Muscle of leg (tissue), 16 donors: ENCODE measurements at places on chromosomes 6 and 20. TPM values are rescaled to one million over a fixed set of nuclear protein-coding genes. Genes with fewer than 3 reads are reported as not detected.

Gene NFS1
- 14.1 TPM for total RNA-seq

Gene YWHAB
- total RNA-seq = 62.7 TPM

Gene CCN6
- total RNA-seq = 0.09 TPM

DNA sequence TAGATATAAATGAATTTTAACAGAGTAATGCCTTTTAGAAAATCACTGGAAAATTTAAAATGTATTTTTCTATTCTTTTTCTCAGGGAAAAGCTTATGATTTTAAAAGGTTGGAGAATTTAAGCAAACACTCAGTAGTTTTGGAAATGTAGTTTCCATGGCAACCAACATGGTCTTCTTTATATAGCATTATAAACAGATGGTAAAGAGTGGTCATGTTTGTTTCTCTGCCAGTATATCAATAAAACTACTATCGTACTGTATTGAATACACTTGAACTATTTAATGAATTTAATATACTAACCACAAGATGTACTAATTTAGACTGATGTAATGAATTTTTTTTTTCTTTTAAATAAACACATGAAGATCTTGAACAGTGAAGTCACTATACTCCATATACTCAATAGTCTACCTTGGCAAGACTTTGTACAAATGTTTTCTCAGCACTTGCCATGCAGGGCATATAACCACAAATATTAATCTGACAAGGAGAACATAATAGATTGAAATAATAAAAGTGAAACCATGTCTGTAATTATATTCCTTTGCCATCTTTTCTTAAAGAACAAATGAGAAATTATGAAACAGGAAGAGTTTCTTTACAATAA lies 105.5 kb downstream of the PDSS2 start:
- H3K4me1 ChIP-seq = peaks cover 2% of the 10 kb centered on the region
- no peaks in the 10 kb centered on the region for H3K36me3 ChIP-seq
- no peak overlapping the region for H3K4me3 ChIP-seq
- no peak overlapping the region for H3K27ac ChIP-seq
- DNase-seq = peak; percentile 83
- H3K27me3 ChIP-seq = no peaks in the 10 kb centered on the region

DNA sequence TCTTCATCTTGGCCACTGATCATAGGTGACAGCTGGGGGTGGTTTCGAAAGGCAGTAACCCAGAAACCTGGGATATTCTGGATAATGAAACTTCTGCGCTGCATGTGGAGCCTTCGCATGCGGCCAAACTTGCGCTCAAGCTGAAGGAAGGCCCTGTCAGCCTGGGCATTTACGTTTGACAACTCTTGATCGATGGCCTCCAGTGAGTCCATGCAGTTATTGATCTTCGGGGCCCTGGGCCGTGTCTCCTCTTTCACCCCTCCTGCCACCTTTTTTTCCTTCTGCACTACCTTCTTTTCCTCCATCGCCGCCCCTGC lies 729 bp downstream of the TSPYL4 start:
- H3K4me3 ChIP-seq = peak overlapping the region; percentile 81
- H3K27ac ChIP-seq = peak overlapping the region; percentile 95
- H3K27me3 ChIP-seq = no peaks in the 10 kb centered on the region
- H3K4me1 ChIP-seq = peaks cover 27% of the 10 kb centered on the region

GRCh38 chr20:41938353-41938752 lies 320.2 kb upstream of the CHD6 start:
- DNase-seq = no peak
- no peak overlapping the region for H3K4me3 ChIP-seq

- H3K36me3 ChIP-seq = no peaks in the 10 kb centered on the region
- no peak for DNase-seq
- peaks cover 59% of the 10 kb centered on the region for H3K4me1 ChIP-seq
- no peak overlapping the region for H3K27ac ChIP-seq
Observed at GRCh38 chr20:57692393-57692792, 17.4 kb downstream of the PMEPA1 start.

DNA sequence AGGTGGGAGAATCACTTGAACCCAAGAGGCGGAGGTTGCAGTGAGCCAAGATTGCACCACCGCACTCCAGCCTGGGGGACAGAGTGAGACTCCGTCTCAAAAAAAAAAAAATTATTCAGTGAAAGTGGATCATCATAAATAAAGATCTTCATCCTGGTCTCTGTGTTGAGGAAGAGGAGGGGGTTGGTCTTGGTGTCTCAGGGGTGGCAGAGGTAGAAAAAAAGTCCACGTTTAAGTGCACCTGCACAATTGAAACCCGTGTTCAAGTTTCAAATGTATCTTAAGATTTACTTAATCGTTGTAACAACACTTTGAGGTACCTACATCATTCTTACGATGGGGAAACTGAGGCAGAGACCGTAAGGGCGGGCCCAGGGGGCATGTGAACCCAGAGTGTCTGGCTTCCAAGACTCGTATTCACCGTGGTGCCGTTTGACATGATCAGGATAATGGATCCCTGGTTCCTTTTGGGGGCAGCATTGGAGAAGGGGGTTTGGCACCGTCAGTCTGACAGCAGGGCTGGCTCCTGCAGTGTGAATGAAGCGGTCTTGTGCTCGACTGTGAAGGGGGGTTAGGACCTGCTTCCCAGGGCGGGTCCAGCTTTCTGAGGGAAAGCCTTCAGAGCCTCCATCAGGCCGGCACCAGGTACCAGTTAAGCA lies 32.9 kb upstream of the ID1 start:
- peak overlapping the region; percentile 49 for H3K4me3 ChIP-seq
- peaks cover 27% of the 10 kb centered on the region for H3K36me3 ChIP-seq
- H3K4me1 ChIP-seq = peaks cover 43% of the 10 kb centered on the region

DNA sequence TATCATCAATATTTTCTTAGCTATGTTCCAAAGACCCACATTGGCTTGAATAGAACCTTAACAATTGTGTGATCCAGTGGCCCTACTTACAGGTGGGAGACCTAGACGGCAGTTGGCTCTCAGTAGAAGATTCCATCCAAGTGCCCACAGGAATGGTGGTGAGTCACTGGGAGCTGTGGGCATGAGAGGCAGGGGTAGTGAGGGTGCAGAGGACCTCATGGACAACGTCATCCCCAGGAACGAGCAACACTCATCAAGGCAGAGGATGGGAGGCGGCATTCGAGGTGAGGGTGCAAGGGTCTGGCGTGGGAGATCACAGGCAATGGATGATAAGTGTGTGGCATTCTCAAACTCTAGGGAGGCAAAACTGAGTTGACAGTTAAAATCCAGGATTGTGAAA lies 17.5 kb upstream of the SPO11 start:
- no peak overlapping the region for H3K4me3 ChIP-seq
- peaks cover 13% of the 10 kb centered on the region for H3K4me1 ChIP-seq
- no peak overlapping the region for H3K27ac ChIP-seq
- H3K27me3 ChIP-seq = peaks cover 31% of the 10 kb centered on the region
- no peaks in the 10 kb centered on the region for H3K36me3 ChIP-seq

DNA sequence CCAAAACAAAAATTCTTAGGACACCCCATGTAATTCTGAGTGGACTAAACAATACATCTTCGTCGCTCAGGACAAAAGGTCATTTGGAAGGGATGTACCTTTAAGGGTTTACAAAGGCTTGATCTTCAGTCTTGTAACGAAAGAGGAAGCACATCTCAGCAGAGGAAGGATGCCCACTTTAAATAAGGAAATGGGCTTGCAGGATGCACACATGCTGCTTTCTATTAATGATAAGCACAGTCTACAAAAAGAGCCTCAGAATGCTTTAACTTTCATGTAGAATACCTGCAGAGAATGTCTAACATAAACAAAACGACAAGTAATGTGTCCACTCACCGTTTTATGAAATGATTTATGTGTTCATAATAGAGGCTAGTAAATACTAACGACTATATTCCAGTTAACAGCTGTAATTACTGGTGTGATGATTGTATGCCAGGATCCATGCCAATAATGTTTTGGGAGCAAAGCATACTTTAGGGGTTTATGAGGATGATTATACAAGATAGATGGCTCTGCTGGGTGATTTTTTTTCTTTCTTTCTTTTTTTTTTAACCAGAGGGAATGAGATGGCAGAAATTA lies 216.9 kb downstream of the GMDS start:
- DNase-seq = peak; percentile 41
- no peaks in the 10 kb centered on the region for H3K36me3 ChIP-seq
- no peak overlapping the region for H3K4me3 ChIP-seq
- H3K27ac ChIP-seq = no peak overlapping the region
- H3K4me1 ChIP-seq = no peaks in the 10 kb centered on the region

DNA sequence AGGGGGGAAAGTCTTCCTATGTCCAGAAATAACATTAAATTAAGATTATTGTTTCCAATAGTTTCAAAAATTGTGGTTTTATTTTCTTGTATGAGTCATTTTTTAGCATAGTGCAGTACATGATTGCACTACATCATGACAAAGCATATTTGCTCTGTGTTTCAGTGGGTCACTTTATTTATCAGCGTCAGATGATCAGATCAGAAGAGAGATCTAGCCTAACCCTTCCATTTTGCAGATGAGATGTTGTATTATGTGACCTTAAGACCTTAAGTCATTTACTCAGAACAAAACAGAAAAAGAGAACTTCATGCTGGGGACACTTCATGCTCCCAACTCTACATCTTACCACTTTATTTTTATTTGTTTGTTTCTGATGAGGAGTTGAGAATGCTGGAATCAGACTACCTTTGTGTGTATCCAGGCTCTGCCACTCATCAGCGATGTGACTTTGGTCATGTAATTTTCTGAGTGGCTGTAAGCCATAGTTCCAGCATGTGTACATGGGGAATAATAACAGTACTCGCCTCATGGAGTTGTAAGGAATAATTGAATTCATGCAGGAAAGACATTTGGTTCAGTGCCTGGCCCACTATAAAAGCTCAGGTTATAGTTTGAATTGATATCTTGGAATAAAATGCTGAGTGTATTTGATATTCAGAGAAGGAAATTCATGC lies 13.5 kb downstream of the EYA4 start:
- no peaks in the 10 kb centered on the region for H3K27me3 ChIP-seq
- H3K27ac ChIP-seq = no peak overlapping the region
- no peaks in the 10 kb centered on the region for H3K36me3 ChIP-seq

- peaks cover 2% of the 10 kb centered on the region for H3K4me1 ChIP-seq
- no peaks in the 10 kb centered on the region for H3K36me3 ChIP-seq
- peak overlapping the region; percentile 22 for H3K27ac ChIP-seq
- no peak for DNase-seq
Observed at GRCh38 chr6:135883045-135883444, 31.5 kb downstream of the PDE7B start.
